ENCODE measurements at places on chromosomes 5 and 9. TPM values are rescaled to one million over a fixed set of nuclear protein-coding genes. Genes with fewer than 3 reads are reported as not detected.

THBS4 gene
- total RNA-seq, result 1.9 TPM

ABLIM3 gene
- total RNA-seq, result 1.1 TPM

ZFP62 gene
- 33.0 TPM for total RNA-seq

PRR16 gene
- total RNA-seq, result 0.49 TPM

SLC6A19 gene
- total RNA-seq, result 1.0 TPM

DRD1 gene
- not detected for total RNA-seq

MYOT gene
- total RNA-seq, result not detected

GRCh38 chr5:14109041-14109747, 33.9 kb upstream of the TRIO start:
- no peak for DNase-seq

- DNase-seq, result no peak
Observed at GRCh38 chr5:55603922-55604321, 69.2 kb upstream of the PLPP1 start.

GRCh38 chr5:127254729-127255284, 35.8 kb upstream of the MEGF10 start:
- no peak for DNase-seq

DNA sequence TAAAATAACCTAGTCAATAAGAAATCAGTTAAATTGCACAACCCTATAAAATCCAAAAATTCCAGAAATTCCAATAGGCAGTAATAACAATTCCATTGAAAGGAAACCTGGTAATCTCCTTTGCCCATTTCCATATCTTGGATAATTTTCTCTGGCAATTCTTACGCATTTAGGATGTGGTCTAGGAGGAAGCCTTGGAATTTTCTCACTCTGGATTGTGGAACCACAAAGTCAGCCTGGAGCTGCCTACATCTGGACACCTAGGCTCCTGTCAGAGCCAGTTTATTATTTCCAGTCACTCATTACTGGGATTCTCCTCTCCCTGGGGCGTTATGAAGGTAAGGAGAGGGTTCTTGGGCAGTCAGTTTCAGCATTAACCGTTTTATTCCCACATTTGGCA, 40.3 kb upstream of the GNE start:
- DNase-seq, result no peak

- no peak for DNase-seq
Observed at GRCh38 chr9:105828596-105829213, 134.4 kb downstream of the TMEM38B start.

- DNase-seq, result no peak
Observed at GRCh38 chr9:93089481-93089991, 6.5 kb upstream of the CARD19 start.

- peak; percentile 51 for DNase-seq
Observed at GRCh38 chr5:75009556-75010345, 42.6 kb downstream of the GCNT4 start.

- no peak for DNase-seq
Observed at GRCh38 chr5:126742425-126742824, 34.5 kb upstream of the LMNB1 start.

DNA sequence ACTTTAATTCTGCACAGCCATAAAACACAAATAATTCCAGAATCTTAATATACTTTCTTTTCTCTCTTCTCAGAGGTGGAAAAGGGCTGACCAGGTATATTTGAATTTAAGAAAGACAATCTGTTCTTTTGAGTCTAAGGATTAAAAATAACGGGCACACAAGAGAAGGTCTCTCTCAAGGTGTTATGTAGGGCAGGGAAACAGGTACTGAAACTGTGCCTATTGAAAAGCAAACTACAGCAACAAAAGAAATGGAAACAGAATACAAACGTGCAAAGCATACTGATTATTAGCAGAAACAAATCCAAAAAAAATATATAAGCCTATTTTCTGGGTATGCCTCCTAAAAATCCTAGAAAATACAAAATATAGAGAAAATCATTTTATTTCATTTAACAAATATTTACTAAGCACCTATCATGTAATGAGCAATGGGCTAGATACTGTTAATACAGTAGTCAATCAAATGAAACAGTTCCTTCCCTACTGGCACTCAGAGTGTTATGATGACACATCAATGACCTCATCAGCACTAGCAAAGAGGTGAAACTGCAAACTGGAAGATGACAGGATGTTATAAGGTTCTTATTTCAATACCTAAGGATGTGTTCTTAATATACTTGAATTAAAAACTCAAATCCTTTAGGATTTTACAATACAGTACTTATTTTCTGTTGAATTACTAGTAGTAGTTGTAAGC, 87.7 kb downstream of the AUH start:
- no peak for DNase-seq

DNA sequence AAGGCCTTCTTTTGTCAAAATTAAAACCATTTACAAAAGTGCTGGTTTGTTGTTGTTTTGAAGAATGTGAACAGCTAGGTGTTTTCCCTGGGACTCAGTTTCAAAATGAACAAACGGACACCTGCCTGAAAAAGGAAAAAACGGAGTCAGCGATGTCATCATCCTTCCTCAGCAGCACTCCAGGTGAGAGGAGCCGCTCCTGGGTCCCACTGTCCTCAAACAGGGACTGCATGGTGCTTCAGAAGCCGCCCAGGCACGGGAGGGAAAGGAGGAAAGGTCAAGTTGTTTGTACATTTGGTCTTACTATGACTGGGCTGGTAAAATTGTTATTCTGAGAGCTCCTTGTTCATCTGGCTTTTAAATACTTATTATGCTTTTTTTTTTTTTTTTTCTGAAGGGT, 69.0 kb upstream of the ZSWIM6 start:
- no peak for DNase-seq

DNA sequence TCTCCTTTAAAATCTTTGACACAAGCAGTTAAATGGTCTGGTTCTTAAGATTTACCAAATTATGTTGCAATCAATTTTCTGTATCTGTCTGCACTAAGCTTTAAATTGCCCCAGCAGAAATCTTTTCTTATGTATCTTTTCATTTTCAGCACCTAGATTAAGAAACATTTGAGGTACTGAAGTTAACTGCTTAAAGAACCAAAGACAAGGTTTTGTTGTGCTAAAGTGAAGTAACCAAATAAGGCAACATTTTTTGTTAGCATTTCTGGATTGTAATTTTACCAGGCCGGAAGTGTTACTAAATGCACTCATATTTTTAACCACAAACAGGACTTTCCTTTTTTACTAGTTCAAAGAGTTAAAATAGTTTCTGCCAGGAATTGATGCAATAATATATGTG, 24.1 kb upstream of the MTAP start:
- no peak for DNase-seq

GRCh38 chr5:11007269-11007870, 246.3 kb upstream of the DAP start:
- no peak for DNase-seq

GRCh38 chr5:41927604-41928003, 2.5 kb downstream of the FBXO4 start:
- no peak for DNase-seq

DNA sequence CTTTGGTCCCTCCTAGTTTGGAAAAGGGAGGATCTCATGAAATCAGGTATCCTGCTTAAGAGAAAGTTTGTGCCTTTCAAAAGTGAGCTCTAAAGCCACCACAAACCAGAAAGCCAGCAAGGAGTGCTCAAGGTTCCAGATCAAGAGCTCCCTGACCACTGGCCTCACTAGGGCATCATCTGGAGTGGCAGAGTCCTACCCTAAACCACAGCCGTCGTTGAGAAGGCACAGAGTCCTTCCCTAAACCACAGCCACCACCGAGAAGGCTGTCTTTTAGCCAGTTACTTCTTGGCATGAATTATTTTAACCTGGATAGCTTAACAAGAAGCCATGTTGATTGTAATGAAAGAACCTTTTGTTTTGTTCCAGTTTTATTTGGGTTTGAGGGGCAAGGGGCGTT, 102.9 kb downstream of the FRMD3 start:
- no peak for DNase-seq

DNA sequence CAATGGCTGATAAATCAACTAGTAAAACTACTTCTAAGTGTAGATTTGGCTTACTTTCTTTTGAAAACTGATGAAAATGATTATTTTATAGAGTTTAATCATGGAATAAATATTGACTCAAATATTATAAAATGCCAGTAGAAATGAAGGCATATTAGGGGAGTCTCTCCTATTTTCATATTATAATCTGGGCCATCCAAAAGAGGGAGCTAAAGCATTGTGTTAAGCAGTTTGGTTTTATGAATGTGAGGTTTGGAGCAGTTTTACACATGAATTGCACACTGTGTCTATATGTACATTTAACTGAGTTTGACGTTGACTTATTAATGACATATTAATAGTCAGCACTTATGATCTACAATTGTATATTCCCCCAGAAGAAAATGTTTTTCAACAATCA, 17.4 kb downstream of the CDH9 start:
- peak; percentile 27 for DNase-seq

GRCh38 chr5:30401479-30402058, 791.9 kb upstream of the CDH6 start:
- DNase-seq, result peak; percentile 6

- DNase-seq, result no peak
Observed at GRCh38 chr9:14119694-14120514, 194.0 kb downstream of the NFIB start.

DNA sequence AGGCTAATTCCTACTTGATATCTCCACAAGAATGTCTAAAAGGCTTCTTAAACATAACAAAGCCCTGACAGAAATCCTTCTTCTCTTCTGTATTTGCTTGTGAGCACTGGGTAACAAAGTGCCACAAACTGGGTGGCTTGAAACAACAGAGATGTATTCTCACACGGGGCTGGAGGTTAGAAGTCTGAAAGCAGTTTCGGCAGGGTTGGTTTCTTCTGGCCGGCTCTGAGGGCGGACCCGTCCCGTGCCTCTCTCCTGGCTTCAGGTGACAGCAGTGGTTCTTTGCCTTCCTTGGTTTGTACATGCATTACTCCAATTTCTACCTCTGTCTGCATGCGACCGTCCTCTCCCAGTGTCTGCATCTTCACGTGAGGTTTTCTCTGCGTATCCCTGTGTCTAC, 14.0 kb upstream of the TRAF1 start:
- no peak for DNase-seq

- DNase-seq, result no peak
Observed at GRCh38 chr5:80399526-80400239, 8.2 kb upstream of the ZFYVE16 start.

DNA sequence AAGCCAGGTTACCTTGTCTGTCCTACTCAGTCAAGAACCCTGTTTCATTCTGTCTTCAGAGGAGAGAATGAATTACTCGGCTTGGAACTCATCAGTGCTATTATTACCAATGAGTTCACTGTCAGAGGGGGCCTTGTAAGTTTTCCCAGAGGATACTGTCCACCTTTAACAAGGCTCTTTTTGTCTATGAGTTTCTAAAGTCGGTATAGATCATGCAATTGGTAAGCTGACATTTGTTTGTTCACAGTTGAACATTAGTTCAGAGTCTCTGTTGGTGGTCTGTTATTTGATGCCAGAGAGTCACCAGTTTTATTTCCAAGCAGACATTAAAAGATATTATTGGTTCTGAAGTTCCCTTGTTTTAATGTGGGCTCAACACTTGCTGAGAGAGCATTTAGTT, 58.1 kb upstream of the DHFR start:
- no peak for DNase-seq
